NCI-H2081 treated with DMSO at 0.1 percent for 48 hours (cell line): ENCODE measurements at places on chromosomes 1 and 21.

- DNase-seq, result no peak
These were observed 72.5 kb downstream of the ST6GALNAC5 start for GRCh38 chr1:76939817-76940216.

DNA sequence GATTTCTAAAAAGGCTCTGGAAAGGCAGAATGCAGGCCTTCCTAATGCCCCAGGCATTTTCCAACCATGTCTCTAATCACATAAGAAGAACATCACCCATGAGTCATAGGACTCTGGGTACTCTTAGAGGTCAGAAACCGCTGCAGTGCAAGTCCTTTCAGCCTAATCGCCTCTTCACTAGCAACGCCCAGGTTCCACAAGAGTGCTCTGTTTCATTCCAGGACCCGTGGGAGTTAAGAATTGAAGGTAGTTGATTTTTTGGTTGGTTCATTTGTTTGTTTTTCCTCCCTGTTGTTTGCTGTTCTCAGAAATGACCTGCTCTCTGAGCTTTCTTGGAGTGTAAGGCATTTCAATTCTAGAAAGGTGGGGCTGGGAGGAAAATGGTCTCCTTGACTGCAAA, 123.2 kb downstream of the NR5A2 start:
- DNase-seq, result no peak

DNA sequence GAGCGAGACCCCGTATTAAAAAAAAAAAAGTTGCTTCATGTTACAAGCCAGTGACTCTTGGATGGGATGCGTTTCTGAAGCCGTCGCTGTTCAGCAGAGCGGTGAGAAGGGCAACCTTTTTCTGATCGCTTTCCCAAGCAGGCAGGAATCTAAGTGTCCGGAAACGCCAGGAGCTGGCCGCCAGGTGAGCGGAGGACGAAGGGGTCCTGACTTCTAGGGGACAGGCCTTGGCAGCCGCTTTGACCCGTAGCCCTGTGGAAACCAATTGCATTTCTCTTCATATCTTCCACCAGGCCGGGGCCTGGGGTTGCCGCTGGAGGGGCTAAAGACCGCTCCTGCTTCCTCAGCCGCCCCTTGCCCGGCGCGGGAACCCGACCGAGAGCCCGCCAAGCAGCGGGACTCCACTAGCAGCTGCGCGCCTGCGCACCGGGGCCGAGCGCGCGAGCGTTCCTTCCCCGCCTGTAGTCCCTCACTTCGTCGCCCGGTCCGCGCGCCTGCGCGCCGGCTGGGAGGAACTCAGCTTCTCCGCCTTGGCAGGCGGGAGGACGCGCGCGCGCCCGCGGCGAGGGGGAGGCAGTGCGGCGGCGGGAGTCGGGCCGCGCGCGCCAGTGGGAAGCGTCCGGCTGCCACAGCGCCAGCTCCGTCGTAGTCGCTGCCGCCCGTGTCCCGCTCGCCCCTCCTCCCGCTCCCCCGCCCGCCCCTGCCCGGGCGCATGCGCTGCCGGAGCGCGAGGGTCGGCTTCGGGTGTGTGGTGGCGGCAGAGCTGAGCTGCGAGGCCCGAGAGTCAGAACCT, at the start of gene SPEN:
TSS of gene SPEN (plus strand) at position 608 of the 793 bp plus-strand sequence. CDS start 361 bp downstream, outside the sequence.
- DNase-seq, result peak; percentile 93

DNA sequence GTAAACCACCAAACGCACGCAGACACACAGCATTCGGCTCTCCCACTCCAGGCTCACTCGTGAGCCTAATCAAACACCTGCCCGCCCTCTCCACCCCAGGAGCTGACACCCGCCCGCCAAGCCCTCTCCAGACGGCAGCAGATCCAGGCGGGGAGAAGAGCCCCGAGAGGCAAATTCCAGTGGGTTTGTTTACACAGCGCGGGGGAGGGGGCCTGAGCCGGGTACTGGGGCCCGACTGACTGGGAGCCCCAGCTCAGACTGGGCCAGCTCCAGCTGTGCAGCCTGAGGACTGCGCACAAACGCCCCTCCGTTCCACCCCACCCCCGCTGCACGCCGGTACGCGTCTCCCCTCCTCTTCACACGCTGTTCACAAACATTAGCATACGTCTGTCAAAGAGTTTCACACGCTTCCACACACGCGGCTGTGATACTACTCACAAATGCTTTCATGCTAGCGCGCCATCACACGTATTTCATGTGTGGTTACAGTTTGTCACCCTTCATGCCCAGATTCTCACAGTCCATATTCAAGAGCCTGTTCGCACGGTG, 1.0 kb upstream of the EFNA1 start:
- DNase-seq, result no peak

- no peak for DNase-seq
These were observed 80.7 kb downstream of the ATP5PO start for GRCh38 chr21:33834801-33835500.

GRCh38 chr1:165958306-165958705, 130.9 kb downstream of the UCK2 start:
- DNase-seq, result no peak

DNA sequence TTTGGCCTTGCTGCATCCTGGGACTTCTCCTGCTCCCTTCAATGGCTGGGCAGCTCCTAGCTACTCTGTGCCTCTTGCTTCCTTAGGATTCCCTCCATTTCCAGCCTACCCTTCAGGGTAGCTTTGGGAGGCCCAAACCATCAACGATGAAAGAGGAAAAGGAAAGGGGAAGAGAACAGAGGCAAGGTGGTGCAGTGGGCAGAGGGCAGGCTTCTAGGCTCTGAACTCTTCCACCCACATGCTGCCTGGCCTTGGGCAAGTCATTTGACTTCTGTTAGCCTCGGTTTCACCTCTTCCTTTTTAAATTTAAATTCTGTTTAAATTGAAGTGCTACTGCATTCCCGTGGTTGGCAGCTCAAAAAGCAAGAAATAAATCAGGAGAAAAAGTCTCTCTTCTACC, 5.7 kb upstream of the PPM1J start:
- no peak for DNase-seq

GRCh38 chr1:28648474-28649198, at the start of gene RNU11:
TSS of gene RNU11 (plus strand) at chr1:28648600.
- DNase-seq, result peak; percentile 95

GRCh38 chr1:245807306-245807705, 652.5 kb downstream of the KIF26B start:
- DNase-seq, result no peak

DNA sequence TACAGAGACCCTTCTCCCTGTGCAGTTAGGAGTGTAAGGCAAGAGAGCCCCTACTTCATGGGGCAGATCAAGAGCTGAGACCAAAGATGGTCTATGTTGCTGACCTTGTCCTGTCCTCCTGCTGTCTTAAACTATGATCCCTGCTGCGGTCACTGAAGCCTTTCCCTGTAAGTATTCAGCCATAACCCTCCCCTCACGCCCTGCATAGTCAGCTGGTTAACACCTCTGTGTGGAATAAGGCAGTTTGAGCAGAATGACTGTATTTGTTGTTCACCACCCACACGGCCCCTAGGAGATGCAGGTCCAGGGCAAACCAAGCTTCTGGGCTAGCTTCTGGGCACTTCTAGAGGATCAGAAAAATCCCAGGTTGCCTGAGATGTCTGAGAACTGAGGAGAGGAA, 356 bp downstream of the TSPAN1 start:
- DNase-seq, result no peak

GRCh38 chr1:37506740-37507139, 7.8 kb downstream of the MEAF6 start:
- DNase-seq, result no peak

- DNase-seq, result no peak
These were observed 166.7 kb upstream of the BEND5 start for GRCh38 chr1:48943393-48943792.

GRCh38 chr1:7681401-7681800, 89.7 kb upstream of the VAMP3 start:
- DNase-seq, result no peak

GRCh38 chr1:39158327-39159086, 46.0 kb upstream of the MACF1 start:
- no peak for DNase-seq

DNA sequence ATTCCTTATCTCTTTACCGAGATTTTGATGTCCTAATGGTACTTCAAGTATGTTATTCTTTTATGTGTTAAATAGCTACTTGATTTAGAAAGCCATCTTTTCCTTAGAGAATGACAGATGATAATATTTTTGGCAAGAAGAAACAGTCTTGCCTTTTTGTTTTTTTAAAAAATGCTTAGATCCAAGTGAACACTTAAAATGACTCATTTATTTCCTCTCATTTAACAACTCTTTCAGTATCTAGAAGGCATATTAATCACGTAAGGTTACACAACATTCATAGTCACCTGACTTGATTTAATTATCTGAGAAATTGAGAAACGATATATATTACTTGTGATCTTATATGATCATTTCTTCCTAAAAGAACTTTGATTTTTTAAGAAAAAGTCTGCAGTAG, 52.4 kb downstream of the SUCO start:
- no peak for DNase-seq

DNA sequence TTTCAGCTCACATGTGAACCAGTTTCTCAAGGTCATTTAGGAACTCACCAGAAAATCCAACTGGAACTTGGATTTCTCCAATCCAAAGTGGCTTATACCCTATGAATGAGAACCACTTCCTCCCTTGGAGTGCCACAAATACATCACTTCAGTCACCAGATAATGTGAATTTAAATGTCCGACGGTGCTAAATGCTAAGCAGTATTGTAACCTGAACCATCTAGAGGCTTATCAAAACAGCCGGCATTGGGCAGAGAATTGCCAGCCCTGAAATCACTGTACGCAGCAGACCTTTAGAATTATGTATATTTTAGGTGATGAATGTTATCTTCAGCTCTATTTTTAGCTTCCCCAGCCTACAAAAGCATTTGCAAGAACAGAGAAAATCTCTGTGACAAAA, 76.8 kb upstream of the COX20 start:
- no peak for DNase-seq

- DNase-seq, result no peak
These were observed 21.1 kb upstream of the ADGRB2 start for GRCh38 chr1:31785020-31785946.

DNA sequence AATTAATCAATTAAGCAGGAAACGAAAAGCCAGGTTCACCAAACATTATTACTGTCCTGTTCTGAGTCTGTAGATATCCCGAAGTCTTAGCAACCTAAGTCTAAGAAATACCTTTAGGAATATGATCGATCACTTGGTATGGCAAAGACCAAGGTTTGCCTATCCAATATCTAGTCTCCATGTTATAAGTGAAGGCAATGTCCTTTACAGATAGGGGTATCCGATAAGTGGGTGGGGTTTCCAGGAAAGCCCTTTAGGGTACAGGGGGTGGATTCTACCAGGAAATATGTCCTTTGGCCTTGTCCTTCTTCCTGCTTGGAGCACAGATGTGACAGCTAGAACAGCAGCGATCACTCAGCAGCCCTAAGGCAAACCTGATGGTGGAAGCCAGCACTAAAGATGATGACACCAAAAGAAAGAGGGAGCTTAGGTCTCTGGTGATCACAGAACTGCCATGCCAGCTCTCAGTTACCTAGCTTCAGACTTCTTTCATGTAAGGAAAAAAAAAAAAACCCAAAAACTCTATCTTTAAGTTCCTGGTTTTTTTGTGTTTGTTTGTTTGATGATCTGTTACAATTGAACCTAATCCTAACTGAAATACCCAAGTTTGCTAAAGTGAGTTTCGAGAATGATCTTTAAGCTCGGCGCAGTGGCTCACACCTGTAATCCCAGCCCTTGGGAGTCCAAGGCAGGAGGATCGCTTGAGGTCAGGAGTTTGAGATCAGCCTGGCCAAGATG, 40.8 kb downstream of the DSTYK start:
- DNase-seq, result no peak

DNA sequence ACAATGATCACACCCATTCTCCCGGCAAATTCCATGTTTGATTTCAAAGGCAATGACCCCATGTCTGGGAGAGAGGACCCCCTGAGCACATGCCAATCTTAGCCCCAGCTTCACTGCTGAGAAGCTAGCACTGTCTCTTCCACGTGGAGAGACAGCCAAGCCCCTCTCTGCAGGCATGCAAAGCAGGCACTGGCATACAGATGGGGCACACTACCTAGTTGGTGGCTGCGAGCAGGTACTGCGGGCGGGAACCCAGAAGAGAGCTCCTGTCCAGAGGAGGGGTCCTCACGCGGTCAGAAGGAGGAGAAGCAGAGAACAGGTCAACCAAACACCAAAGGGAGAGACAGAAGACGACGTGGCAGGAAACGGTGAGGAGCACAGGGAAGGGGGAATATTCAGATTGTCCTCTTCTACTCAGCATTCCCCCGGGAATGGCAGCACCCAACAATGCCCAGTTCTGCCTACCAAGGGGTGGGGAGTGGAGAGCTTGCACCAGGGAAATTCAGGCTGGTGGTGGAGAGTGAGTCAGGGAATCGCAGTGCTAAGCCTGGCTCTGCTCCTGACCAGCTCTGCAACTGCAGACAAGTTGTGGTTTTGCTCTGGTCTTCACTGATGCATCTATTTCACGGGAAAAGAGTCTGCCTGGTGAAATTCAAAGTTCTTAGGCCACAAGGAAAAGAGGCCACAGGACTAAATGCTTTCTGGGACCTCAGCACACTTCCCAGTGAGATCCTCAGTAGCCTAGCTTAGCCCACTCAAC, 48.1 kb upstream of the GOLT1A start:
- DNase-seq, result no peak

DNA sequence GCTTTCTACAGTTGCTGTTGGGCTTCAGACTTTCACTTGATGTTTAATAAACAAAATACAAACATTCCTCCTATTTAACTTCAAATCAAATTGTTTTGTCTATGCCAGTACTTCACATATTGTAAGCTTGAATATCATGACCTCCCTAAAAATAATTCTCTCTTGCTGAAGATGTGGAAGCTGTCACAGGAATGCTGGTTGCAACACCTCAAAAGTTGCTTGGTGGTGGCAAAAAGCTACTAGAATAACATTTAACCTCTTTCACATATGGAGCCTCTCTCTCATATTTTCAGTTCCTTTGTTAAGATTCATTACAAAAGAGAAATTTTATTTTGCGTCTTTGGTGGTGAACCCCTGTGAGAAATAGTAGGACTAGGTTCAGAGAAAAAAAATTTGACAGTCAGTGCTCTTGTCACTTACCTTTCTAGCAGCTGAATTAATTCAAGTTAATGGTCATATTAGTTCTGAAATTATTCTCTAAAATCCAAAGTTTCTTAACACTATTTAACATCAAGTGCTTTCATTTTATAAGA, 25.5 kb upstream of the F13B start:
- no peak for DNase-seq

- no peak for DNase-seq
These were observed 182.4 kb downstream of the MIS18A start for GRCh38 chr21:32096411-32096810.

DNA sequence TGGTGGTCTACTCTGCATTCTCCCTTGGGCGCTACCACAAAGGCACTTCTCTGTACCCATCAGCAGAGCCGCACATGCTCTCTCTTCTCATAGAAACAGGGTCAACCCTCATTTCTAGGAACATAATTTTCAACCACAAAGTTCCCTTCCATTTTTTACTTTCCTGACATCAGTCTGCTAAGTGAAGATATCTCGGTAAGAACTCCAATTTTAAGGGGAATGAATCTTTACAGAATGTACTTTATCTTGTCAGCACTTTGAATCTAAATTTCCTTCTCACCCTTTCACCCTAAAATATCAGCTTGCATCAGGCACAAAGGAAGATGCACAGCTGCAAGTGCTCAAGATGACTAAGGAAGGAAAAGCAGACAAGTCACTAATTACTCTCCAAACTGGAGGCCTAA, 545.9 kb downstream of the SMYD3 start:
- DNase-seq, result no peak
